Left lung (tissue), 14 donors: ENCODE measurements at places on chromosomes 3 and 15. TPM values are rescaled to one million over a fixed set of nuclear protein-coding genes. Genes with fewer than 3 reads are reported as not detected.

DNA sequence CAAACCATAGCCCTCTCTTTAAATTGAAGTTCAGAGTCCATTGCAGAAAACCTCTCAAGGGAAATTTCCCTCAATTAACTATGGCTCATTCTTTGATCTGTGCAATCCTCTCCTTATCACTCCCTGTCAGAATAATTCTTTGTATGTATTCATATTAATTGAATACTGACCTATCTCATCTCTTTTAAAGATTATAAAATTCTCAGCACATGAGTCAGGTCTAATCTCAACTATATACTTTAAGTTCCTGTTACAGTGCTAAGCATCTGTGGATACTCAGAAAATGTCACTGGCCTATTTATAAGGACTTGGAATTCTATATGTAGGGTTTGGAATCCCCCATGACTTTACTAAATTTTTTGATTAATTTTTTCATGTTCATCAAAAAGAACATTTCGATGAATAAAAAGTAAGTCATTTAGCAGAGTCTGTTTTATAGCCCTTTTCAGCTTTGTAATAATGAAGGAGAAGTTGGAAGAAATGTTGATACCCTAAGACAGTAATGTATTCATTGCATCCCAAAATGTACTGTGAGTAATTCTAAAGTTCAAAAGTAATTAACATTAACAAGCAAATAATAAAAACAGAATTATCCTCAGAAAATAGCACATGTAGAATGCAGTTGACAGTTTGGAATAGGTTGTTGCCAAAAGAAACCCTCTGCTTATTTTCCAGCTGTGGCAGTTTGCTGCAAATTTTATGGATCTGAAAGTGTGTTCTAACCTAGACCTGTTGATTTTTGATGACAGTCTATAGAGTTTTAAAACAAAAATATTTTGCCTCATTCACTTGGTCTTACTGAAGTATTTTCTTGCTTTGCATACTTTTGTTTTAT, 503.4 kb upstream of the CBLB start:
- peak; percentile 19 for DNase-seq
- H3K36me3 ChIP-seq: no peaks in the 10 kb centered on the region
- no peaks in the 10 kb centered on the region for H3K27me3 ChIP-seq
- H3K4me3 ChIP-seq: no peak overlapping the region

GRCh38 chr3:125104639-125105038, 48.8 kb upstream of the HEG1 start:
- H3K36me3 ChIP-seq: no peaks in the 10 kb centered on the region
- H3K27me3 ChIP-seq: no peaks in the 10 kb centered on the region
- H3K27ac ChIP-seq: no peak overlapping the region
- H3K4me3 ChIP-seq: no peak overlapping the region
- H3K4me1 ChIP-seq: no peaks in the 10 kb centered on the region

The MME gene
- 9.1 TPM for total RNA-seq

The RBP2 gene
- total RNA-seq: 9.3 TPM

The ARL14 gene
- not detected for total RNA-seq
